NCI-H1417 treated with DMSO at 0.1 percent for 48 hours (cell line): ENCODE measurements at places on chromosomes 5 and 9.

DNA sequence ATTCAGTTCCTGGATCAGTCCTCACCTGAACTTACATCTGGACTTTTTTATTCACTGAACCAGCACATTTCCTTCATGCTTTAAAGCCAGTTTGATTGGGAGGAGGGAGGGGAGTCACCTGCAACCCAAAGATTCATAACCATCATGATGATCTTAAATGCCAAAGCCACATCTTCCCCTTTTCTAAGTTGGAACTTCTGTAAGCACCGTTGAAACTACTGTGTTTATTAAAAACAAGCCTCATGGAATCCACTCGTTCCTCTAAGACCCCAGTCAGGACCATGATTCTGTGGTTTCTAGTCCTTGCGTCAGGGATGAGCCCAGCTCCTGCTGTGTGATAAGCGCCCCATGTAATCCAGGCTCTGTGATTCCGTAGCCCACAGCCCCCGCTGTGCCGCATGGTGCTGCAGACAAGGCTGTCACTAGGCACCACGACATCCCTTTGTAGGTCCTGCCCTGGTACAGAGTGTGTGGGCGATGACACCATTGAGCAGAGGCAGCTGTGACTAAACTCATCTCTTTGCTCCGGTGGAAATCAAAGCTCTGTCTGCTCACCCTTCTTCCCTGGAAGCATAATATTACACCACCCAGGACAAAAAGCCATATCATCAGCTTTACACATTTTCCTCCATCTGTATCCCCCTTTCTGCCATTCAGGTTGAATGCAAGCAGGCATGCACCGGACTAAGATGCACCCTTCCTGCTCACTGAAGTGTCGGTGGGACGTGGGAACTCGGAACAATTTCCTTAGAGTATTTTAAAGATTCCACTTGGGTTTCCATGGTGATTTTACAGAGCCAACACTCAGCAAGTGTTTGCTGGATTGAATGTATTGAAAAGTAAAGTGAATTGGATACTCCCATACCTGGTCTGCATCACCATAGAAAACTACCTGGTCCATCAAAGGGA lies 132.0 kb upstream of the FSTL4 start:
- no peak for DNase-seq

- DNase-seq, result no peak
Observed at GRCh38 chr9:110180511-110181434, 27.2 kb downstream of the C9orf152 start.

DNA sequence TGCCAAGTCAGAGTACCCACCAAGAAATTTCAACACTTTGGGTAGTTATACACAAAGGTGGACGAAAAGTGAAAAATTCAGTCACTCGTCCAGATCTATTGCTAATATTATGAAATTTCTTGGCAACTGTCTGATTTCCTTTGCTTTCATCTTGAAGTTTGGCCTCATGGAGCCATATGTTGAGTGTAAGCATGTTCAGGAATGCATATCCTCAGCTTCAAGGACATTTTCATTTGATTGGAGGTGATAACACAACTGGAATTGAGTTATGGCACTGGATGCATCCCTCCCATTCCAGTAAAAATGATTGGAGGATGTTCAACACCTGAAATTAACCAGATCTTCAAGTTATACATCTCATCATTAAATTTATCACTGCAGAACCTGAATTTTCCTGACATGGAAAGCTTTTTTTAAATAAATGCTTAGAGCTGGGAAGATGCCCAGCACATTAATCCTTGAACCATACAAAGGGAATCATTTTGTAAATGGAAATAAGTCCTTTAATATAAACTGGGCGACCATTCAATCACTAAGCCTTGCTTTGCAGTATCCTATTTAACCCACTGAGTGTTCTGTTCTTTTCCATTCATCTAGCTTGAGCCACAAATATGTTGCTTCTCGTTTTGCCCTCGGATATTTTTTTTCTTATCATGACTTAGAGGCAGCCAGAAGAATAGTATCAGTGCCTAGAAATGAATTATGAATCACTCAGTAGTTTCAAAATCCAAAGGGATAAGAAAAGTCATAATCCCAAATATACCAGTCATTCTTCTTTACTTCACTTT lies 273.7 kb upstream of the PIK3R1 start:
- no peak for DNase-seq

GRCh38 chr5:97078958-97079743 lies 63.3 kb downstream of the LIX1 start:
- no peak for DNase-seq

- no peak for DNase-seq
Observed at GRCh38 chr9:131302244-131303075, 12.9 kb downstream of the PLPP7 start.

GRCh38 chr5:131622633-131623032 lies 12.4 kb downstream of the RAPGEF6 start:
- no peak for DNase-seq

GRCh38 chr5:151213803-151214613 lies 9.9 kb downstream of the CCDC69 start:
- no peak for DNase-seq

DNA sequence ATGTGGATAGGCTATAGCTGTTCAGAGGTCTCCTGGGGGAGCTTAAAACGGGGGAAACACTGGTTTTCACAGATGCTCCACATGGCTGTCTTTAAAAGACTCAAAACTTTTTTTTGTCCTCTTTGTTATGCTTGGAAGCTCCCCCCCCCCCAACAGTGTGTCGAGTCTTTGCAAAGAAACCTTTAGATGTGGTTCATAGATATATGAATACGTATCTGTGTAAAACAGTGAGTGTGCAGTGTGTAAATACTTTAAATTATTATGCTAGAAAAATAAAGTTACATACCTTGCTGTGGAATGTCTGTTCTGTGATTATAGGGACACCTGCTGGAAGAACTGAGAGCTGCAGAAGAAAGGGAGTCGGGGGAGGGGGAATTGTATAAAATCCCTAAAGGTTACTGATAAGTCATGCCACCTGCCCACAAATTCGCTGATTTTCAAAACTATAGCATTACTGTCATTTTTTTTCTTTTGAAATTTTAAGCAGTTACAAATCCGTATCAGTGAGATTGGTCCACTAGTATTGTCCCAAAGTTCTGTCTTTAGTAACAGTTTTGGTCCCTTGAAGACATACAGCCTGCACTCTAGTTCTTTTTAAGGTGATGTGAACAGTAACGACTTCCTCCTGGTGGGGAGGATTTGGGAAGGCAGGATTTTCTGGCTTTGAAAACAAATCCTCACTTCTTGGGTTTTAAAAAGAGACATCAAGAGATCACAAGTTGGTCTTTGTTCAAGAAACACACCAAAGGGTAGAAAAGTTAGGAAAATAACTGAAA lies 22.9 kb downstream of the RGMB start:
- no peak for DNase-seq

DNA sequence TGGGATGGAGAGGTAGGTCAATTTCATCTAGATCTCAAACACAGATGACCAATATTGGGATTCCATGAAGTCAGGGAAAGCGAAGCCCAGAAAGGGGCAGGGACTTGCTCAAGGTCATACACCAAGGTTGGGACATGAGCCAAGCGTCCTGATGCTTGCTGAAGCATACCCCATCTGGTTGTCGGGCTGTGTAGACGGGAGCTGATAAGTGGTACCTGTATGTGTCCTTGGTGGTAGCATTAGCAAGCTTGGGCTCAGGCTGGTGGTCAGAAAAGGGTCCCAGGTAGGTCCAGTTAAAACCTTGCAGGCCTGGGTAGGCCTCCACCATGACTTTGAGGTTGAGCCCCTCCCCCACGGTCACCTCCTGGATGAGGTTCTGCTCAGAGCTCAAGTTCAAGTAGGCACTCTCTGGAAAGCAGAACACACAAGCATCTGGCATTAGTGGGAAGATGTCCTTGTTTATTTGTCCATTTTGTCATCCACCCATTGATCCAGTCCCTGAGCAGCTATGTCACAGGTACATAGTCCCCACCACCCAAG lies 13.2 kb downstream of the CSF1R start:
- DNase-seq, result no peak

GRCh38 chr9:20642045-20642444 lies 19.7 kb upstream of the MLLT3 start:
- no peak for DNase-seq

DNA sequence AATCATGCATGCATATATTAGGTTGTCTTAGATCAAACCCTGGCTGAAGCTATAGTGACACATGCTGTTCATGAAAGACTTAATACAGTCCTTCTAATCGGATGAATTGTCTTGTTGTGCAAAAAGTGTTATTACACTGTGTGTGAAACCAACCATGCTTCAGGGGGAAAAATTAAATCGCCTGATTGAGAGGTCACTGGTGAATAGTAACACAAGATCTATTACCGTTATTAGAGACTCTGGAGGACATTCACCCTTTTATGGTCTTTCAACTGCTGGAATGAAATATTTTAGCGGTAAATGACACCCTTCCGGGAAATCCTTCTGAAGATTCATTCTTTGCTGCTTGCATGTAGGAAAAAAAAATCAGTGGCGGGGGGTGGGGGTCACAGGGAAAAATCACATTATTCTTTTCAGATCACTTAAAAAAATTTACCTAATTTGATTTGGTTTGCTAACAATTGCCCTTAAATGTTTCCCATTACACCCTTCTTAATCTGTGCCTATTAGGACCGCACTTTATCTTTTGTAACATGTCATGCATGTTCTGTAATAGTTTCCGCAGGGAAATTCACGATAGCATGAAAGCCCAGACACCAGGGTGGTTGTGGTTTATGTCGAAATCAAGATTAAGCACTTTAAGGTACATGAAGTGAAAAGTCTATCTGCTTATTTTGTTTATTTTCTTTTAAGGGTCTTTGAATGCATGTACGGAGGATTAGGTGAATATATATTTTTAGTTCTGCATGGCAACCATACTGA lies 120.6 kb downstream of the FOCAD start:
- no peak for DNase-seq

DNA sequence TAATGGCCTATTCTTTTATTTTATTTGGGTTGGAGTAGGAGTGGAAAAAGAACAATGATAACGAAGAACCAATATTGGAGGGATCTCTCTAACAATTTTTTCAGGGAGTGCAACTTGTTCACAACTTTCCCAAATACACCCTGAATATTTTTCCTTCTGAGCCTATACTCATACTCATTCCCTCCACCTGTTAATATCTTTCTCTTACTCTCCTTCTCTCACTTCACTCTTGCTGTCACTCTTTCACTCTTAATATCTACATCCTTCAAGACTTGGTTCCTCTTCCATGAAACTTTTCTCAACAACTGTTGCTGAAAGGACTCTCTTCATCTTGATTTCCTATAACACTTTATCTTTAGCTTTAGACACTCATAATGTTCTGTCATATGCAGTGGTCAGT lies 39.0 kb upstream of the MYOT start:
- DNase-seq, result no peak

GRCh38 chr5:159096243-159096923 lies 3.3 kb downstream of the EBF1 start:
- no peak for DNase-seq

- no peak for DNase-seq
Observed at GRCh38 chr9:133949486-133950061, 42.5 kb downstream of the VAV2 start.

DNA sequence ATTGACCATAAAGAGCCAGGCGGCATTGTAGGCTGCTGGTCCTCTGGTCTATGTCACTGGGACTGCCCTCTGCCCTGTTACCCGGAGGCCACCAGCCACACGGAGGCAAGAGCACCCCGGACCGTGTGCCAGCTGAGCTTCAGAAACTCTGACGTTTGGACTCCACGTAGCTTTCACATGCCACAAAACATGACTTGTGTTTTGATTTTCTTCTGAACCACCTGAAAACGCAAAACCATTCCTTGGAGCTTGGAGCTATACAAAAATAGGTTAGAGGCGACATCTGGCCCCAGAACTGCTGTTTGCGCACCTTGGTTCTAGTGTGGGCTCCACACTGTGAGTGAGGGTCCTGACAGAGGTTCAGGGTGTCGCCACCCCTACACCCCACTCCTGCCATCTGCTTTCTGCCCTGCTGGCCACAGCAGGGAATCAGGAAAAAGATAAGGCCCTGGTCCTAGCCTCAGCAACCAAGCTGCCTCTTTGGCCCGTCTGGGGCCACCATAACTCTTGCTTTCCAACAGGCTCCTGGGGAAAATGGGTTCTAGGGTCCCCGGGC lies 151.3 kb upstream of the IRX2 start:
- DNase-seq, result no peak

- no peak for DNase-seq
Observed at GRCh38 chr5:134552301-134552700, 26.8 kb downstream of the JADE2 start.

- DNase-seq, result no peak
Observed at GRCh38 chr5:14417276-14417730, 164.3 kb upstream of the OTULINL start.

DNA sequence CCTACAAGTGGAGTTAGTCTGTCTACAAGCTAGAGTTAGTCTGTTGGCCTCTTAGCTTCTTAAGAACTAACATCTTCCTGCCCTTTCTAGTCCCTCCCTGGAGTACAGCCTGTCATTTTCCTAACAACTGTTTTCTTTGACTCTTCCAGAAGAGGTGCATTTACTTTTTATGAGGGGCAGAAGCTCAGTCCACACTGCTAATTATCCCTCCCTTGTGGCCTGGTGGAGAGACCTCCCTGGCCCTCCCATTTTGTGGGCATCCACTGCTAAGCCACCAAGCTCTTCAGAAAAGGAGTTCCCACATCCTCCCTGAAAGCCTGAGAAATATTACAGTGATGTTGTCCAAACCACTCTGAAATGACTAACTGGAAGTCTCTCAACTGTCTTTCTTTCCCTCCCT lies 8.0 kb downstream of the MAP1B start:
- DNase-seq, result no peak

DNA sequence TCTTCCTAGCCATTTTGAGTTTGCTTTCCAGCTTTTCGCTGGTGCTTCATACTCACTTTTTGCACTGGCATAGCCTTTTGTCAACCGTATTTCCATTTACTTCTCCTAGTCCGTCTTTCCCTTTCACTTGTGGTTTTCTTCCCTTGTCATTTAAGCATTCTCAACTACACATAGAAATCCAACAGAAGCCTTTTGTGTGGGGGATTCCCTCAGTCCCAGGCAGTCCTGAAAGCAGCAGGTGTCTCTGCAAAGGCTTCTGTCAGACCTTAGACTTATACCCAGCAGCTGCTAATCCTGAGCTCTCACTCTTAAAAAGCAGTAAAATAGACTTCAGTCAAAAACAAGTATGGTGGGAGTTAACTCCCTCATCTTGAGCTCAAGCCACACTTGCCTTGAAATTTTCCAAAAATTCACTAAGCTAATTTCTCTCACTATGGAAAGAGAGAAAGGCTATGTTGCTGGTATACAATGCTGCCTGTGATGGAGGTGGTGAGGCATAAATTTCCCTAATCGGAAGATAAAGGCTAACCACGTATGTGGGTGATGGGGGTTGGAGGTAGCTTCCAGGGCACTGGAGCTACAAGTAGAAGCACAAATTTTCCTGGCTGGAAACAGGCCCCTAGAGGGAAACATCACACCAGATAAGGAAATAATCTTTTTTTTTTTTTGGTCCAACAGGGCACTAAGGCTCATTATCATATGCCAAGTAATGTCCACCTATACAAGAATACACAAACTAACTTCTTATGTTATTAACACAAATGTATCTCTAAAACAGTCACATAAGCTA lies 34.8 kb upstream of the IFNK start:
- DNase-seq, result no peak

GRCh38 chr5:144328494-144328893 lies 157.8 kb downstream of the KCTD16 start:
- DNase-seq, result no peak
